KBM-7 (cell line): ENCODE measurements at places on chromosomes 1 and 21.

DNA sequence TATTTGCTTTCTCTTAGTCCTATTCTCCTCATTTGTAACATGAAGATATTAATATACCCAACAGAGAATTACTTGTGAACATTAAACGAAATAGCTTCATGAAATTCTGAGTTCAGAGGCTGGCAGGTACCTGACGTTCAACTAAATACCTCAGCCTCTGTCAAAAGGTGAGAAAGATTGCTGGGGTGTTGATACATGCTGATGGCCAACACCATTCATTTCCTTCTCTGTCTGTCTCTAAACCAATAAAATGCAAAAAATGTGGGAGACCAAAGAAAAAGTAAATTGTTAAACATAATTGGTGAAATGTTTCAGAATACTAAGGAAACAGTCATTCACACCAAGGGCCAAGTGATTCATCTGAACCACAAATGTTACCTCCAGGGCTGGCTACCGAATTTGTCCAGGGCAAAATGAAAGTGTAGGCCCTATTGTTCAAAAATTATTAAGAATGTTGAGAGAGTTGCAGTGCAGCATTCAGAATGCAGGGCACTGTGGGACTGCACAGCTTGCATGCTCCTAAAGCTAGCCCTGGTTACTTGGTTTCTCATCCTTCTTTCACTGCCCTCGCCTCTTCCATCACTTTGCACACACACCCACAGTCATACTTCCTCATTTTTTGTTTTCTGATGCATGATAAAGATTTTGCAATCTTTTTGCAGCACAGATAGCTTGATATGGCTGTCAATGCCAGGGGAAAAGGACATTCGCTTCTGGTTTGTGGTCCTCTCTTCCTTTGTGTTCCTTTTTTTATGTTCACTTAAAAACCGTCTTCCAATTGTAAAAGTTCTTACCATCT, 414.3 kb upstream of the NR5A2 start:
- DNase-seq: peak; percentile 89

DNA sequence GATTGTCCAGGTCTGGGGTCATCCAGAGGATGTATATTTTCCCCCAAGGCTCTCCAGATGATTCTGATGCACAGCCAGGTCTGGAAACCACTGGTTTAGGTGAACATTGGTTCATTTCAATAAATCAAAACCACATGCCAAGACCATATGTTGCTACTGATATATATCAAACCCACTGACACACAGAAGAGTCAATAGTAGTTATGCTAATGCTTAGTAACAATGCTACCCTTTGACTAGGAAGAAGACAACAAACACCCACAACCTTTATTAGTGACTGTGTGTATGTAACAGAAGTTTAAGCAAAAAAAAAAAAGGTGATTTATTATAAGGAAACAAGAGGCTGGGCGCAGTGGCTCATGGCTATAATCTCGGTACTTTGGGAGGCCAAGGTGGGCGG, 35.6 kb upstream of the POU2F1 start:
- no peak for DNase-seq

DNA sequence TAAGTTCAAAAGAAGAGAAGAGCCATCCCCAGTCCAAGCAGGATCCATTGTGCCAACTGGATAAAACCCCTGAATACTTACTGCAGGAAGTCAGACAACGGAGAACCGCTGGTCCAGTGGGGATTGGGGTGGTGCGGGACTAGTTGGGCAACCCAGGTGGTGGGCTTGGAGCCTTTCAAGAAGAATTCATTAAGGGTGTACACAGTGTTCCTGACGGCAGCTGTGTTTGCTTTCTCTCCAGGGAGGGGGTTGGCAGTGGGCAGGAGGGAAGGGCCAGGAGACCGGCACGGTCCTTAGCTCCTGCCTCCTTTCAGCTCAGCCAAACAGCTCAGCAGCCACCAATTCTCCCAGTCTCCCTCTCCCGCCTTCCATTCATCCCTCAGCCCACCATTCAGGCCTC, 7.1 kb upstream of the CDK18 start:
- DNase-seq: no peak

DNA sequence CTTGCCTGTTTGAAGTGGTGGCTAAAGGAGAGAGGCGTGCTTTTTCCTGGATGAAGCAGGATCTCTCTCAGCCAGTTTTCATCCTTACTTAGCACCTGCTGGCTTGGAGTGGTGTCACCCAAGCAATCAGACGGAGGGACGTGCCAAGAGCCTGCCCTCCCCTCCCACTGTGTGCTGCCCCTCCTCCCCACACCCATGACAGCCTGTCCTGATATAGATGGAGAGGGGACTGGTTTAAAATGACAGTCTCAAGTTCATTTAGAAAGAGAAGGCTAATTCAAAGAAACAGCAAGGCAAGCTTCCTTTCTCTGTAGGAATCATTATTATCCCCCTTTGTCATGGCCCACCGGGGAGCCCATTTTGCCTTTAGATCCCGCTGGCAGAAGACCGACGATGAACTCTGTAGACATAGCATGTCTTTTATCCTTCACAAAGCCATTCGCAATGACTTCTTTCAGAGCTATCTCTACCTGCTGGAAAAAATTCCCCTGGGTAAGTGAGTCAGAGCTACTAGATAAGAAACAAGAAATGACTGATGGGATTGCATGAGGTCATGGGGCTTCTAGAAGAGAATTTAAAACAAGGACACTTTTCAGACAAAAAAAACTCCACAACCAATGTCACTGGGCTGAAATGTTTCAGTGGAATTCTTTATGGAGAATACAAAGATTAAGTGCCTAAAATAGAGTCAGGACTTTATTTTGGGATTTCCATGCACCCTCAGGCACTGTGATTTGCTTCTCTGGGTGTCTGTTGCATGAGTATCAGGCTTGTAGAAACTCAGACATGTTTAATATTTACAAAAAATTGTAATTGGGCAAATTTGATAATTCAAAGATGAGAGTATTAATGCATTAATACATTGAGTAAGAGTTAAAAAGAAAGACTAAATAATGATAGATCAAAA, at the start of gene NTMT2:
Gene NTMT2, plus strand, starts transcription at position 190 of the 907 bp plus-strand sequence. Its CDS starts 149 bp downstream, at position 339.
- DNase-seq: no peak

DNA sequence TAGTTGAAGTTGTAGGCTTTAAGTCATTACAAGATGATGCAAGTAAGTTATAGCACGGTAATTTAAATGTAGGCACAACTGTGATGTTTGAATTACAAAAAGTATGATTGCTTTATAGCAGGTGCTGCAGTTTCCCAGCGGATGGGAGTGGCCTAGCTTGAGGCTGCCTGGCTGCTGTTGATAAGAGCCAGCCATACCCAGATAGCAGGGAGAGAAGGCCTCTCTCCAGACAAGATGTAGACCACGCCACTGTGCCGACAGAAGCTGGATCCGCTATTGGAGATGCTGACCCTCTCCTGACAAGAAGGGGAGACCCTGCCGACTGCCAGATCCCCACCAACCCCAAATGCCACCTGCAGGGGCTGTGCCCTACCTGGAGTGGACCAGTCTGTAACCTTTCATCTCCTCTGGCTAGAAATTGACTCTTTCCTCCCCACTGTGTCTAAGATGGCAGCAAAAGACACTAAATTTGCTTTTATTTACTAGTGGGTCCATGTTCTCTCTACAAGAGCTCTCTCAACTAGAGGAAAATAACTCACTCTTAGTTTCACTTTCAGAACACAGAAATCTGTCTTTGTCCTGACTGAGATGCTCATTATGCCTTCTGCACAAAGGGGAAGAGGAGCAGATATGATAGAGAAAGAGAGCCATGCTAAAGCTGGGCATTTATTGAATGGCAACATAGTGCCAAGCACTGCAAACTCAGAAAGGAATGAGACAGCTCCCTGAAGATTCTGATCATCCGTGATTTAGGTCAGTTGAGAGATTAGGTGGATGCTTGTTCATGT, 127.9 kb downstream of the URB2 start:
- DNase-seq: no peak
